ENCODE measurements at places on chromosomes 1 and 21. TPM values are rescaled to one million over a fixed set of nuclear protein-coding genes. Genes with fewer than 3 reads are reported as not detected.

Gene VHLL
- total RNA-seq, result not detected

Gene PALMD
- 0.32 TPM for total RNA-seq

Gene C1orf116
- total RNA-seq, result 0.67 TPM

Gene ACTN2
- 2.2 TPM for total RNA-seq

Gene CD1D
- 2.2 TPM for total RNA-seq

Gene FCGR2B
- not detected for total RNA-seq

Gene FALEC
- 1.9 TPM for total RNA-seq

Gene TRIM67
- 0.04 TPM for total RNA-seq

DNA sequence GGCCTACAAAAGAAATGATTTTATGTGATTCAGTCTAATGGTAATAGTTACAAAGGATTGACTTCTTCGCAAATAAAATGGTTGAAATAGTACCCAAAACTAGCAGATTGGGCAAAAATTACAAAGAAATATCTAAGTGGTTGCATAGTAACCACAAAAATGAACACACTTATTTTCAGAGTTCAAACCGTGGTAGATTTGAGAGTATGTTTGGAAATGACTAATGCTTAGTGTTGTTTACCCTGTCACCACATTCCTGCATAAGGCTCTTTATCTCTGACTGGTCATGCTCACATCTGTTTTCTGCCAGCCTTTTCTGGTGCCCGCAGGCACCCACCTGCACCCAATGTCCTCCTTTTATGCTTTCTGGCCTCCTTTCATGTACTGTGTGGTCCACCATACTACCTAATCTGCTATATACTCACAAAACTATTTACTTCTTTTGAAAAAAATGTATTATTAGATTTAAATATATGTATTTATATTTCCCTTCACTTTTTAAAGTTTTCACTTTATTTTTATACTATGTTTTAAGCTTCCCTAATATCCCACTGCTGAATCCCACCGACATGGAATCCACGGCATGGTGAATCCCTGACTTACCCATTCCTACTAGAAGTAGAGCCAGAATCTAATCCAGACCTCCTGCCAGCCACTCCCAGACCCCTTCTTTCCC, 30.3 kb downstream of the PTPRC start:
- H3K27ac ChIP-seq, result no peak overlapping the region
- no peak overlapping the region for H3K4me3 ChIP-seq
- DNase-seq, result no peak
- H3K27me3 ChIP-seq, result no peaks in the 10 kb centered on the region

DNA sequence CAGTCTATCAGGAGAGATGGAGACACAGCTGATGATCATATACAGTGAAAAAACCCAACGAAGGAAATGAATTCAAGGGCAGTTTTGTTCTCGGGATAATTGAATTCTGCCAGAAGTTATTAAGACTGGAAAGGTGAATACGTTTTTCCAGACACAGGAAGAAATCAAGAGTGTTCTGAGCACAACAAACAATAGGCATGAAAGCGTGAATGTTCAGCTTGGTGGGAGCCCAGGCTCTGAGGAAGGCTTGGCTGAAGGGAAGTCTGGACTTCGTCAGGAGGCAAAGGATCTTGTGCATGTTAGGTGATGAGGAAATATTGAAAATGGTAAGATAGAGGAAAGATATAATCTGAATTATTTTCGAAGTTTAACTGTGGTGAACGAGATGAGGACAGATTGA, 50.4 kb downstream of the CYYR1 start:
- H3K4me1 ChIP-seq, result no peaks in the 10 kb centered on the region
- no peak for DNase-seq
- H3K36me3 ChIP-seq, result peaks cover 24% of the 10 kb centered on the region
- peak overlapping the region; percentile 19 for H3K27ac ChIP-seq

DNA sequence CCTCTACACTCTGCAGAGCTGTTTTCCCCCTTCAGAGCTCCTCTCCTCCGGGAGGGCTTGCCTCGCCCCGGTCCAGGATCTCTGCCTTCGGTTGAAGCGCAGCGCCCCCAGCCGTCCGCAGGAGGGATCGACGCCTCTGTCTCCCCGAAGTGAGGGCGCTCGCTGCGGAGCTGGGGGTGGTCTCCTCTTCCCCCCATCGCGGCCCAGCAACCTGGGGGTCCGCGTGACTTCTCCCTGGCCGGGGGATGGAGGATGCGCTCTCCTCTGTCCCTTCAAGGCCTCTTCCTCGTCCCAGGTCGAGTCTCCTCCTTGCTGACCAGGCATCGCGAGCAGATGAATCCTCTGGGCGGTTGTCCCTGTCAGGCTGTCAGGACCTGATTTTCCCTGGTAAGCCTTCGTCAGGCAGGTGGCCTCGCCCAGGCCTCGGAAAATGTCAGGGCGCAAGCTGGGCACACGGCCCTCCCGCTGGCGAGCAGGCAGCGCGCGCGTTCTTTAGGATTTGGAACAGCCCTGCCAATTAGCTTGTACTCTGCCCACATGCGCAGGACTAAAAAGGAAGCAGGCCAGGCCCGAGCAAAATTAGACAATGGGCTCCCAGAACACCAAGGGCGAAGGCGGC, 90.5 kb downstream of the EDEM3 start:
- peaks cover 41% of the 10 kb centered on the region for H3K4me1 ChIP-seq
- peak; percentile 84 for DNase-seq
- no peak overlapping the region for H3K27ac ChIP-seq
- peak overlapping the region; percentile 60 for H3K4me3 ChIP-seq
- H3K36me3 ChIP-seq, result no peaks in the 10 kb centered on the region
- peaks cover 18% of the 10 kb centered on the region for H3K27me3 ChIP-seq

GRCh38 chr1:31478167-31478566, 65.2 kb downstream of the SERINC2 start:
- no peaks in the 10 kb centered on the region for H3K27me3 ChIP-seq
- no peaks in the 10 kb centered on the region for H3K36me3 ChIP-seq
- no peak for DNase-seq
- no peak overlapping the region for H3K27ac ChIP-seq
- peaks cover 24% of the 10 kb centered on the region for H3K4me1 ChIP-seq

- peaks cover 46% of the 10 kb centered on the region for H3K4me1 ChIP-seq
- H3K4me3 ChIP-seq, result no peak overlapping the region
- H3K27me3 ChIP-seq, result peaks cover 2% of the 10 kb centered on the region
- H3K27ac ChIP-seq, result no peak overlapping the region
Measured at GRCh38 chr1:173202424-173203145, 4.5 kb downstream of the TNFSF4 start.

DNA sequence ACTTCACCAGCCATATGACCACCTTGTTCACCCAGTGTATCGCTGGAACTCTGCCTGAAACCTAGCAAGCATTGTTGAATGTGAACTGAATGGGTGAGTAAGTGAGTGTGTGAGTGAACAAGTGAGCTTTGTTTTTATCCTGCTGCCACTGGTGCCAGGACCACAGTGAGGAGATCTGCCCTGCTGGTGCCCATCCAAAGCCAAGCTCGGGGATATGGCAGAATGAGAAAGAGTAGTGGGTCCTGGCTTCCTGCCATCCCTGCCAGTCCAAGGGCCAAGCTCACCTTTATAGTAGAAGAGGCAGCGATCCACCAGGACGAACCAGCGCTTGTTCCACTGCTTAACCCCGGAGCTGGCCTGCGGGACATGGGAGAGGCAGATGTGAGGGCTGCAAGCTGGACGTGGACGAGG, 53.4 kb upstream of the GOLT1A start:
- peaks cover 15% of the 10 kb centered on the region for H3K36me3 ChIP-seq
- no peak for DNase-seq
- H3K4me1 ChIP-seq, result peaks cover 14% of the 10 kb centered on the region

DNA sequence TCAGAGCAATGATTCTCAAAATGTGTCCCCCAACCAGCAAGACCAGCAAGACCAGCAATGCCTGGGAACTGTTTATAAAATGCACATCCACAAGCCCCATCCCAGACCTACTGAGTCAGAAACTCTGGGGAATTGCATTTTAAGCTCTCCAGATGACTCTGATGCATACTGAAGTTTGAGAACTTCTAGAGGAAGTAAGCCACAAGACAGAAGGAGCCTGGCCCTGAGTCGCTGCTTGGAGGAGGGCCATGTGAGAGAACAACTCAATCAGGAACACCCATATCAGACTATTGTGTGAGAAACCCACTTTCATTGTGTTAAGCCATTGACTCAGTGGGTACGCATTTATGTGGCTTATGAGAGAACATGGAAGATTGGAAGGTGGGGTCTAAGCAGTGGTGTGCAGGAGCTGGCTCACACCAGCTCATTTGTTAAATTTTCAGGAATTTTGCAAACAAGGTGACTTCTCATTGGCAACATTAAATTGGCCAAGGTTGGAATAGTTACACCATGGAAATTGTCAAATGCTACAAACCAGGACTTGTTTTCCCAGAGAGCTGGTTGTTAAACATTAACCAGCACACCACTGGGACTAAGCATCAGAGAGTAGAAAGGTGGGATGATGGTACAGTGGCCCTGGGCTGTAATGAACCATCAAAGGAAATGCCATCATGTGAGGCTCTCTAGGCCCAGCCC, 38.9 kb downstream of the ATP1A1 start:
- no peaks in the 10 kb centered on the region for H3K27me3 ChIP-seq
- DNase-seq, result no peak
- H3K36me3 ChIP-seq, result peaks cover 7% of the 10 kb centered on the region

GRCh38 chr1:18387307-18387706, 93.4 kb upstream of the KLHDC7A start:
- no peak overlapping the region for H3K27ac ChIP-seq
- no peak for DNase-seq
- peaks cover 31% of the 10 kb centered on the region for H3K27me3 ChIP-seq
- no peak overlapping the region for H3K4me3 ChIP-seq

DNA sequence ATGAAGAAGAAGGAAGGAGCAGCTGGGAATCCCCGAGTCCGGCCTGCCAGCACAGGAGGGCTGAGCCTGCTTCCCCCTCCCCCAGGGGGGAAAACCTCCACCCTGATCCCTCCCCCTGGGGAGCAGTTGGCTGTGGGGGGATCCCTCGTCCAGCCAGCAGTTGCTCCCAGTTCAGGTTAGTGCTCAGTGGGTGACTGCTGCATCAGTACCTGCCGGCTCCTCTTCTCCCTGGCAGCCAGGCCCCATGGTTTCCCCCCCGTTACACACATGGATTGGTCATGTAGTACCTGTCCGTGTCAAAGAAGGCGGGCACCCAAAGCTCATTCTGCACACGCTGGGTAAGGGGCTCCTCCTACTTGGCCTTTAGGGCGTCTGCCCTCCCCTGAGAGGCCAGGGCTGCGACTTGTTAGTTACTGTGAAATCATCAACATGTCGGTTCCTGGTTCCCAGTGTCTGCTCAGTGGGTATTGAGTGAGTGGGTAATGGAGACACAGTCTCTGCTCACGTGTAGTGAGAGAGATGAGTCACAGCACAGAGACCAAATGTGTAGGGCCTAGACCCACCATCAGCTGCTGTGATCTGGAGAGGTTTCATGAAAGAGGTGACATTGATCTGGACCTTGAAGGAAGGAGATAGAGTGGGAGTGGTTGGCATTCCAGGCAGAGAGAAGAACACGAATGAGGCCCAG, 11.5 kb downstream of the NECAP2 start:
- no peak overlapping the region for H3K27ac ChIP-seq
- DNase-seq, result no peak
- no peaks in the 10 kb centered on the region for H3K4me1 ChIP-seq
- H3K4me3 ChIP-seq, result no peak overlapping the region
- H3K27me3 ChIP-seq, result no peaks in the 10 kb centered on the region

GRCh38 chr1:62142496-62142895, 52.2 kb upstream of the L1TD1 start:
- H3K4me1 ChIP-seq, result peaks cover 9% of the 10 kb centered on the region
- no peaks in the 10 kb centered on the region for H3K27me3 ChIP-seq
- DNase-seq, result no peak
- peaks cover 30% of the 10 kb centered on the region for H3K36me3 ChIP-seq
- H3K4me3 ChIP-seq, result no peak overlapping the region

GRCh38 chr1:221801773-221802516, 60.1 kb upstream of the DUSP10 start:
- H3K36me3 ChIP-seq, result no peaks in the 10 kb centered on the region
- H3K27ac ChIP-seq, result no peak overlapping the region
- H3K27me3 ChIP-seq, result no peaks in the 10 kb centered on the region
- H3K4me1 ChIP-seq, result peaks cover 5% of the 10 kb centered on the region

GRCh38 chr1:230792691-230793462, 45.7 kb downstream of the CAPN9 start:
- no peak overlapping the region for H3K27ac ChIP-seq
- peaks cover 13% of the 10 kb centered on the region for H3K4me1 ChIP-seq
- H3K4me3 ChIP-seq, result no peak overlapping the region
- DNase-seq, result no peak
- peaks cover 3% of the 10 kb centered on the region for H3K27me3 ChIP-seq

- peak within 1 kb of the TSS; percentile 100 for H3K4me3 ChIP-seq
- peak; percentile 82 for DNase-seq
- H3K36me3 ChIP-seq, result no peaks in the 10 kb centered on the region
- H3K27me3 ChIP-seq, result no peaks in the 10 kb centered on the region
- peaks cover 25% of the 10 kb centered on the region for H3K4me1 ChIP-seq
Measured at GRCh38 chr1:20787029-20787839, at the start of gene HP1BP3. HP1BP3 (minus strand) TSS chr1:20787307; CDS start chr1:20780440, 6,867 bp downstream.

GRCh38 chr1:184577319-184577718, 177.3 kb downstream of the EDEM3 start:
- no peak overlapping the region for H3K4me3 ChIP-seq
- no peak overlapping the region for H3K27ac ChIP-seq
- H3K27me3 ChIP-seq, result no peaks in the 10 kb centered on the region
- H3K4me1 ChIP-seq, result peaks cover 7% of the 10 kb centered on the region
- DNase-seq, result no peak

- no peak overlapping the region for H3K4me3 ChIP-seq
- H3K27ac ChIP-seq, result no peak overlapping the region
- H3K27me3 ChIP-seq, result peaks cover 87% of the 10 kb centered on the region
- H3K36me3 ChIP-seq, result no peaks in the 10 kb centered on the region
- peaks cover 9% of the 10 kb centered on the region for H3K4me1 ChIP-seq
Measured at GRCh38 chr1:37630426-37631028, 4.2 kb downstream of the RSPO1 start.

- no peak overlapping the region for H3K27ac ChIP-seq
- peaks cover 2% of the 10 kb centered on the region for H3K36me3 ChIP-seq
- DNase-seq, result no peak
- H3K27me3 ChIP-seq, result peaks cover 1% of the 10 kb centered on the region
- no peak overlapping the region for H3K4me3 ChIP-seq
- H3K4me1 ChIP-seq, result peaks cover 19% of the 10 kb centered on the region
Measured at GRCh38 chr1:60273185-60273584, 199.6 kb upstream of the C1orf87 start.

DNA sequence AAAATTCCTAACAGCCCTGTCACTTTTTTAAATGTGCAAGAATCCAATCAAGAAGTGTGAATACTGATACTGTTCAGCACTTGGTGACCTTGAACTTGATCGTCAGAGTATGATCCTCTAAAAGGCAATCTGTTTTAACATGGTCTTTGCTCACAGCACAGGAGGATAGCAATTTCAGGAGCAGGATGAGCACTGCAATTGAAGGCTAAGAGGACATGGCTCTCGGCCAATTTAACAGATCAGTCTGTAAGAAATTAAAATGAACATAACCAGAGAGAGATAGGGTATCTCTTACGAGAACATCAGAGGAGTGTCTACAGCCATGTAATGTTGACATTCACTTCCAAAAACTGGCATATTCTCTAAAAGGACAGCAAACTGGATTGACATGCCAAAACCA, 243.1 kb downstream of the LTN1 start:
- H3K4me3 ChIP-seq, result no peak overlapping the region
- no peaks in the 10 kb centered on the region for H3K36me3 ChIP-seq
- no peaks in the 10 kb centered on the region for H3K27me3 ChIP-seq
- H3K4me1 ChIP-seq, result peaks cover 10% of the 10 kb centered on the region
- no peak for DNase-seq
- H3K27ac ChIP-seq, result no peak overlapping the region

- peaks cover 6% of the 10 kb centered on the region for H3K4me1 ChIP-seq
- no peaks in the 10 kb centered on the region for H3K27me3 ChIP-seq
- no peaks in the 10 kb centered on the region for H3K36me3 ChIP-seq
- no peak for DNase-seq
Measured at GRCh38 chr1:195202241-195202640, 1406.0 kb downstream of the KCNT2 start.

GRCh38 chr1:175717610-175718540, 25.5 kb downstream of the TNR start:
- no peak overlapping the region for H3K27ac ChIP-seq
- no peaks in the 10 kb centered on the region for H3K36me3 ChIP-seq
- no peak for DNase-seq

All from mesothelial cell of epicardium (in vitro differentiated cells).